ENCODE measurements at places on chromosomes 12 and 14.

DNA sequence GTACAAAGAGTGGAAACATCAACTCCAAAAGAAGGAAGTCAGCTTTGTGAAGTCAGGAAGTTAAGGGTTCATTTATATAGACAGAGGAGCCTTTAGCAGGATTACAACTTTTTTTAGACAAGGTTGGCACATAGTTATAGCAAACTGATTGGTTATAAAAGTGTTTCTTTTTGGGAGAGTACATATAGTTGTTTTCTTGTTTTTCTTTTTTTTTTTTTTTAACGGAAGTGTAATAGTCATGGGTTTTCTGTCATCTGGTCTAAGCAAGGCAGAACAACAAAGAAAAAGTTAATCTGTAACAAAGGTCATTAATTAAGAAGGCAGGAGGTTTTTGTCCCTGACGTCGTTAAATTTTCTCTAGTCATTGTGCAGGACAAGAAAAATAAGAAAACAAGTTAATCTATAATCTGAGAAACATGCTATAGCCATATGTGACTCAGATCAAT lies 13.0 kb upstream of the MFAP5 start:
- no peak for DNase-seq

- no peak for DNase-seq
Observed at GRCh38 chr14:92252323-92252722, 70.6 kb upstream of the SLC24A4 start.

GRCh38 chr14:90508536-90509254 lies 111.9 kb downstream of the CALM1 start:
- peak; percentile 93 for DNase-seq

DNA sequence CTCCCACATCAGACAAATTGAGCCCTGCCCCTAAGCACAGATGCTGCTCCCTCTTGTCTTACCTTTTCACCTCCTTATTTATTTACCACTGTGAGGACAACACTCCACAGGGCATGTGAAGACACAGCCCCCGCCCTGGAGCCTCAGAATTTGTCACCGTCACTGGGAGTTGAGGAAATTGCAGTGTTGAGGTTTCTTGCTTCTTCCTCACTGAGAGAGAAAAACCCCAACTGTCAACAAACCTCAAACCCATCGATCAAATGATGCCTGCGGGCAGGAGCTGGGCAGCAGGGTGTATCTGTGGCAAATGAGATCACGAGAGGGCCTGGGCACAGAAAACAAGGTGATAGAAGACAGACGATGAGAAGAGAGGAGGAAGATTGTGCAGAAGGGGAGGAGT lies 30.5 kb upstream of the PLEKHG3 start:
- peak; percentile 95 for DNase-seq

GRCh38 chr12:47795121-47795813 lies 22.2 kb downstream of the SLC48A1 start:
- no peak for DNase-seq

- no peak for DNase-seq
Observed at GRCh38 chr12:57591782-57592325, 862 bp downstream of the PIP4K2C start.

DNA sequence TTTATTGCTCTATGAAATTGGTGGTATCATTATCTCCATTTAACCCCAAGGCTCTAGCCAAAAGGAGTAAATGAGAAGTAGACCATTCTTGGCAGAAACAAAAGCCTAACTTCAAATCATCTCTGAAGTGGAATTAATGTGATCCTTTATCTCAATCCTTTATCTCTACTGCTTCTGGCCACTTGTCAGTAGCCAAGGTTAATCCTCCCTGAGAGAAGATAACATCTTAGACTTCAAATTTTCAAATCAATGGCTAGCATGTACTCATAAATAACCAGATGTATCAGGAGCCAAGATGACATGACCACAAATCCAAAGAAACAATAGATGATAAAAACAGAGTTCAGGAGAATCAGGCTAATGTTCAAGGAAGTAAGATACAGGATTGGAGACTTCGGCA lies 123.1 kb upstream of the RASSF8 start:
- DNase-seq: no peak

DNA sequence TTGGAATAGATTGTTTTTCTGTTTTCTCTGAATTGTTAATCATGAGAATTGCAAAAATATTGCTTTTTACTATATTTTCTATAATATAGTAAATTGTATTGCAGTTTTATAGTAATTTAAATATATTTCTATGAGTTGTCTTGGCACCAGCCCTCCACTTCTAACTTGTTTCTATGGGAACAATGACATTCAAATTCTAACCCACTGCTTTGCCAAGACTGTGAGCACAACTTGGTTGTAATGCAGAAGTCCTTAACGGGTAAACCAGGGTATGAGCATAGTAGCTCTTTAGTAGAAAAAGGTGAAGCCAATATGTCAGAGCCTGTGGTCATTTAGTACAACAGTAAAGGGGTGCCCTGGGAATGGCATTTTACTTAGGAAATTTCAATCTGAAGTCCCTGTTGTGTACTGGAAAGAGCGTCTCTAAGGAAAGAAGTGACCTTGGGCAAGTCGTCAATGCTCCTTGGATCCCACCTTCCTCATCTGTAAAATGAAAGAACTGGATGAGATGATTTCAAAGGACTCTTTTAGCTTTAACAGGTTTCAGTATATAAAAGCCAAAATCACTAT lies 283.3 kb downstream of the ATP23 start:
- DNase-seq: no peak

DNA sequence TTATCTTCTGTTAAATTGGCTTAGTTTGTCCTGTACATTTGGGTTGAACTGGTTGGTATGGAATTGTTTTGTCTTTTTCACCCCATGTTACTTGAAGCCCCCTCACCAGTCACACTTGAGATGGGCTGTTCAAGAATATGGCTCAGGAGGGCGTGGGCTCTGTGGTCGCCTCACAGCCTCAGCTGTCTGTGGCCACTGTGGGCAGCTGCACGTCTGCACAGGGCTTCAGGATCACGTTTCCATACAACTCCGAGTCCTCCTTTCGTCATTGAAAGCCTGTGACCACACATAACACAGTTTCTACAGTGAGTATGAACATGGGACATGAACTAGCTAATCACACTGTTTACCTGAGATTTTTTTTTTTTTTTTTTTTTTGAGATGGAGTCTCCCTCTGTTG lies 81.3 kb downstream of the MOK start:
- DNase-seq: no peak

- DNase-seq: no peak
Observed at GRCh38 chr12:112122823-112123690, 2.3 kb upstream of the TRAFD1 start.

DNA sequence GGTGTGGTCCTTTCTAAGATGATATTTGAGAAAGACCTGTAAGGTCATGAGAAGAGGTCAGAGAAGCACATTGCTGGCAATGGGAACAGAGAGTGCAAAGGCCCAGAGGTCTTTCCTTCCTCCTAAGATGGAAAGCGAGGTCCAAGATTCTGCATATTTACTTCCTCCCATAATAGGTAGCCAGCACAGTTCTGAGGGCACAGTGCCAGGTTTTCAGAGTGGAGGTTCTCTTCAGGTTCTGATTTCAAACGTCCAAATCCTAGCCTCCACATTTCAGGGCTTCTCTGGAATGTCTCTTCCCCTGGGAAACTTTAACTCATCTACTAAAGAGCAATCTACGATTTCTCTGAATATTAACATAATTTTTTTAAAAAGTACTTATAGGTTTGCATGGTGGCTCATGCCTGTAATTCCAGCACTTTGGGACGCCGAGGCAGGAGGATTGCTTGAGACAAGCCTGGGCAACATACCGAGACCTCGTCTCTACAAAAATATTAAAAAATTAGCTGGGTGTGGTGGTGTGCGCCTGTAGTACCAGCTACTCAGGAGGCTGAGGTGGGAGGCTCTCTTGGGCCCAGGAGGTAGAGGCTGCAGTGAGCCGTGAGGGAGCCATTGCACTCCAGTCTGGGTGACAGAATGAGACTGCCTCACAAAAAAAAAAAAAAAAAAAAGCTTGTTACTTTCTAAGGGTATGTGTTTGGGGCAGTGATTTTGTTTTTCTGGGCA lies 526 bp upstream of the MRPL42 start:
- no peak for DNase-seq

- no peak for DNase-seq
Observed at GRCh38 chr12:52715416-52715815, 12.1 kb upstream of the KRT77 start.

- DNase-seq: no peak
Observed at GRCh38 chr14:101476258-101476915, 84.9 kb upstream of the DIO3 start.

GRCh38 chr14:94748667-94749347 lies 21.1 kb downstream of the GSC start:
- peak; percentile 63 for DNase-seq

DNA sequence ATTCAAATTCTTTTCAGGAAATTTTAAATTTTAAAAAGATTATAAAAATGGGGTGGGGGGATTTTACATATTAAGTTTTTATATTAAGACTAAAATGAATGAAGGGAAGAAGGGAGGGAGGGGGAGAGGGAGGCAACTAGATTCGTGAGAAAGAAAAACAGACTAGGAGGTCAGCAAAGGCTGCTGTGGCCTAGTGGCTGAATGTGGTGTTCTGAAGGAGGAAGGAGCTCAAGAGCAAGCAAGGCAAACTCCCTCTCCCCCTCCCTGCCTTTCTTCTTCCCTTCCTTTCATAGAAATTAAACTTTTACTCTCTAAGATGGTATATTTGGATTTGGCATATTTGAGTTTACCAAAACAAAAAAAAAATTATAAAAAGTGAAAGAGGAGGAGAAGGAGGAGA lies 18.1 kb downstream of the DYRK2 start:
- peak; percentile 24 for DNase-seq

DNA sequence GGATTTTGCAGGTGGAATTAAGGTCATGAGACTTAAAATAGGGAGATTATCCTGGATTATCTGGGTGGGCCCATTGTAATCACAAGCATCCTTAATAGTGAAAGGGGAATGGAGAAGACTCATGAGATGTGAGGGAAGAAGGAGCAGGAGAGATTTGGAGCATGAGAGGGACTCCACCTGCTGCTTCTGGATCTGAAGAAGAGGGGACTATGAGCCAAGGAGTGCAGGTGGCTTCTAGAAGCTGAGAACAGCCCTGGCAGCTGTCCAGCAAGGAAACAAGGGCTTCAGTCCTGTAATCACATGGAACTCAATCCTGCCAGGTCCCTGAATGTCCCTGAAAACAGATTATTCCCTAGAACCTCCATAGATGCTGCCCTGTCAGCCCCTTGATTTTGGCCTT lies 67.8 kb downstream of the PELI2 start:
- DNase-seq: no peak

DNA sequence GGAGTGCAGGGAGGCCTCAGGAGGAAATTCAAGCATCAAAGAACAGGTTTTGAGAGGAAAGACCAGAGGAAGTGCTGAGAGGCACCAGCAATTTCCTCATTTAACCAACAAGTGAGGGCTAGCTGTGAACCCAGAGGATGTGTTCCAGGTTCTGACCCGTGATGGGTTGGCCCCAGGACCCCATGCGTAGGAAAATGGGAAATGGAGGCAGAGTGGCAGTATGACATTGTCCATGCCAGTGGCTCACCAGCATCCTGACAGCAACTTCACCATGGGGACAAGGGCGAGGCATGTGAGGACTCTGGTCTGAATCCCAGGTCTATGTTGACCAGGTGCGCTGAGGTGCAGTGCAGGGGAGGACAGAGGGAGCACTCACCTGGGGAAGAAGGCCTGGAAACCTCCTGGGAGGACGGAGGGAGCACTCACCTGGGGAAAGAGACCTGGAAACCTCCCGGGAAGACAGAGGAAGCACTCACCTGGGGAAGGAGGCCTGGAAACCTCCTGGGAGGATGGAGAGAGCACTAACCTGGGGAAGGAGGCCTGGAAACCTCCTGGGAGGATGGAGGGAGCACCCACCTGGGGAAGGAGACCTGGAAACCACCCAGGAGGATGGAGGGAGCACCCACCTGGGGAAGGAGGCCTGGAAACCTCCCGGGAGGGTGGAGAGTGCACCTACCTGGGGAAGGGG lies 6.7 kb upstream of the CACNA2D4 start:
- no peak for DNase-seq

DNA sequence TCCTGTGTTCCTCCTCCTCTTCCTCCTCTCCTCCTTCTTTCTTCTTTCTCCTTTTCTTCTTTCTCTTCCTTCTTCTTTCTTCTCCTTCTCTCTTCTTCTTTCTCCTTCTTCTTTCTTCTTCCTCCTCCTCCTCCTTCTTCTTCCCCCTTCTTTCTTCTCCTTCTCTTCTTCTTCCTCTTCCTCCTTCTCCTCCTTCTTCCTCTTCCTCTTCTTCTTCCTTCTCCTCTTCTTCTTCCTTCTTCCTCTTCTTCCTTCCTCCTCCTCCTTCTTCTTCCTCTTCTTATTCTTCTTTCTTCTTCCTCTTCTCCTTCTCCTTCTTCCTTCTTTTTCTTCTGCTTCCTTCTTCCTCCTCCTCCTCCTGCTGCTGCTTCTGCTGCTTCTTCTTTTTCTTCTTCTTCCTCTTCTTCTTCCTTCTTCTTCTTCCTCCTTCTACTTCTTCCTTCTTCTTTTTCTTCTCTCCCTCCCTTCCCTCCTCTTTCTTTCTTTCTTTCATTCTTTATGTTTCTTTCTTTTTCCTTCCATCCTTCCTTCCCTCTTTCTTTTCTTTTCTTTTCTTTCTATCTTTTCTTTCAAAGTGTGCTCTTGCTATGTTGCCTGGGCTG lies 19.0 kb downstream of the C12orf71 start:
- DNase-seq: no peak

DNA sequence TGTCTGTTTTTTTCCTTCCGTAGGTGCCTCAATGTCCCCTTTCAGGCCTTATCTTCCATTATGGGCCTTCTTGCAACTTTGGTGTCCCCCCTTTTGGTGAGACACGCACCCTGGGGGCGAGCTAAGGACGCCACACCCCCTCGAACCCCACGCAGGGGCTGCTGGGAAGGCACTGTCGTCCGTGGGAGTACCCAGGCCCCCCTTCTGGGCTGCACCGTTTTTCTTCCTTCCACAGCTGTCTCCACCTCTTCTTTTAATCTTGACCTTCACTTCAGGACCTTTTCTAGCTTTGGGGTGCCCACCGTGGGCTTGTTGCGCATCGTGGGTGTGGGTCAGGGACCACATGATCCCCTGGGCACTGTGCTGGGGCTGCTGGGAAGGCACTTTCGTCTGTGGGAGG lies 271.8 kb downstream of the ALG10 start:
- DNase-seq: no peak

DNA sequence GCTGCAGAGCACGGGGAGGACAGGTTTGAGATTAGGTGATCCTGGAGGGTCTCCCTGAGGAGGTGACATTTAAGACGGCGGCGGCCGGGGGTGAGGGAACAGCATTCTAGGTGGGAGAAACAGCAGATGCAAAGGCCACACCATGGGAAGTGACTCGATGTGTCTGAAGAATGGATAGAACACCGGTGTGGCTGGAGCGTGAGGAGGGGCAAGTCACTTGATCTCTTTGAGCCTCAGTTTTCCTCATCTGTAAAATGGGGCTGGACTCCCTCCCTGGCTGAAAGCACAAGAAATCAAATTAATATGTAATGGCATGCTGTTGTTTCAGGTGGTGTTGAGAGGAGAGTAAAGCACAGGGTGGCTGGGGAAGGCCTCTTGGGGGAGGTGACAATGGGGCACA lies 10.0 kb upstream of the NCOR2 start:
- no peak for DNase-seq

Data from common myeloid progenitor, CD34-positive (primary cell).